GDM1 (cell line): ENCODE measurements at places on chromosomes 2 and 18.

GRCh38 chr2:151833984-151834383 is 5.8 kb upstream of the ARL5A start:
- DNase-seq, result no peak

GRCh38 chr2:133475610-133476009 is 92.7 kb downstream of the NCKAP5 start:
- no peak for DNase-seq

- DNase-seq, result peak; percentile 75
These were observed 1.9 kb downstream of the PTMA start for GRCh38 chr2:231709981-231710798.

GRCh38 chr18:55250768-55251173 is 291.5 kb upstream of the CCDC68 start:
- DNase-seq, result no peak

DNA sequence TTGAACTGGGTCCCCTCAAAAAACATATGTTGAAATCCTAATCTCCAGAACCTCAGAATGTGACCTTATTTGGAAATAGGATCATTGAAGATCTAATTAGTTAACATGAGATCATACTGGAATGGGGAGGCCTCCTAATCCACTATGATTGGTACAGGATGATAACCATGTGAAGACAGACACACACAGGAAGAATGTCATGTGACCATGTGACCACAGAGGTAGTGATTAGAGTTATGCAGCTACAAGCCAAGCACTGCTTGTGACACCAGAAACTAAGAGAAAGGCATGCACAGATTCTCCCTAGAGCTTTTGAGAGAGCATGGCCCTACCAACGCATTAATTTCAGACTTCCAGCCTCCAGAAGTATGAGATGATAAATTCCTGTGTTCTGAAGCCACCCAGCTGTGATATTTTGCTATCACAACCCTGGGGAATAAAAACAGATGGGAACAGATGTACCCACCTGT is 47.0 kb upstream of the TGIF1 start:
- no peak for DNase-seq

- no peak for DNase-seq
These were observed 42.9 kb downstream of the MREG start for GRCh38 chr2:215970425-215970824.

DNA sequence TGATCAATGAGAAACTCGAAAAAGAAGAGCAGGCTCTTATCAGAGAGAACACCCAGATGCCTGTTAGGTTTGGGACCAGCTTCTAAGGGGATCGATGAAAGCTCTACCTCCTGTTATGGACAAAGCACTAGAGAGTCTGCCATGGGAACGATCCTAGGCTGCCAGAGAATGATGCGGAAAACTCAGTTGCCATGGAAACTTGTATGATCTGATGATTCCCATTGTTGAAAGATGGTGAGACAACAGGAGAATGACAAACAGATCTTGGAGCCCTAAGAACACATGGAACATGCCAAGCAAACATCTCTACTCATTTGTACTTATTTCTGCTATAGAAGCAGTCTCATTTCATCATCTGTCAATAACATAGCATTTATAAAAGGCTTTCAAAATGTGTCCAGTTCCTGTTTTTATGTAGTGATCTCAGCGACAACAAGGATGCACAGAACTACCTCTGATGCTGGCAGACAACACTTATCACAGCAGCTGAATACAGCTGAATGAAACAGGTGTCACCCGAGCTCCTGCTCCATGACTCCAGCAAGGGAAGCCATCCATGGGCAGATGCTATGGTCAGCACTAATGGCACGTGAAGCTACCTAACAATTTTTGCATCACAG is 59.6 kb downstream of the NCKAP5 start:
- DNase-seq, result no peak

DNA sequence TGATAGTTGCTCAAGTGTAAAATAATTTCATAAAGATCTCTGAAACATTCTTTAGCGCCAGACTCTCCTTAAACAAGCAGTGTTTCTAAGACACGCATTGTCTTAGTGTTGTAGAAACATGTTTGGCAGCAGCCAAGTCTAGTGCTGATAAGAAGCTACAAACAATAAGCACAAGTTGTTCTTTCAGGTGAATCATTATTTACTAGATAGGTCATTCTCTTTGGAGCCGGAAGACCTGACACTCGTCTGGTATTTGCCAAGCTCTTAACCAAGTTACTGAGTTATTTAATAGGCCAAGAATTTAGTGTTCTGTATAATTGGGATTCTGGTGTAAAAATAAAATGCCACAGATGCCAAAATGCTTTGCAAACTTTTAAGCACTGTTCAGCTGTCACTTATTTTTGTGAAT is 852.1 kb downstream of the CPS1 start:
- DNase-seq, result no peak

- DNase-seq, result peak; percentile 24
These were observed 272.0 kb downstream of the TGIF1 start for GRCh38 chr18:3721771-3722648.

DNA sequence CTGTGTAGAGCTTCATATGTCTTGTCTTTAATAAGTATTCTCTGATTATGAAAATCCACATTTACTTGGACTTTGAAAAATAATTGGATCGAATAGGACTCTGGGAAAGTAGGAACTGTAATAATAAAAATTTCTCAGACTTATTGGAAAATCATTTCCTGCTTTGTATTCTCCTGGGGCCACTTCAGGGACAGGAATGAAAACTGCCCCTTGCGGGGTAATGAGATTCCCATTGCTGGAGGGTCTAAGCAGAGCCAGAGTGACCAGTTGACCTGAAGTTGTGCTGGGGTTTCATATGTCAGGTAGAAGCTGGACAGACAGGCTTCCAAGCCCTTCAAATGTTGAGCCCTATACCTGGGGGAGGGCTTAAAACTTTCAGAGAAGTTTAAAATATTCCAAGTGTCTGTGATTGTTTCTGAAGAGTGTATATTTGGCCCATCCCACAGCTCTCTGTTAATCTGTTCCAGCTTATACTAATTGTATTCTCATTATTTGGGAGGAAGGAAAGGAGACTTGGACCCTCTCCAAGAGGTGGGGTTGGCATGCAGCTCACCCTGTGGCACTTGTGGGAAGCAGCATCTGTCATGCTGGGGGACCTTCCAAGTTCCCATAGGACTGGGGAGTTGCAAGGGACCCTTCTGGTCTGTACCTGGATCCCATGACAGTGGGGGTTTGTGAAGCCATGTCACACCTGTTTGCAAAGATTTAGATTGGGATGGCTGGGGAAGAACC is 268.7 kb upstream of the ATP5MC3 start:
- DNase-seq, result no peak

- DNase-seq, result no peak
These were observed 138.8 kb downstream of the BCL11A start for GRCh38 chr2:60414495-60415138.

GRCh38 chr2:68738906-68739594 is 4.4 kb downstream of the ARHGAP25 start:
- no peak for DNase-seq

DNA sequence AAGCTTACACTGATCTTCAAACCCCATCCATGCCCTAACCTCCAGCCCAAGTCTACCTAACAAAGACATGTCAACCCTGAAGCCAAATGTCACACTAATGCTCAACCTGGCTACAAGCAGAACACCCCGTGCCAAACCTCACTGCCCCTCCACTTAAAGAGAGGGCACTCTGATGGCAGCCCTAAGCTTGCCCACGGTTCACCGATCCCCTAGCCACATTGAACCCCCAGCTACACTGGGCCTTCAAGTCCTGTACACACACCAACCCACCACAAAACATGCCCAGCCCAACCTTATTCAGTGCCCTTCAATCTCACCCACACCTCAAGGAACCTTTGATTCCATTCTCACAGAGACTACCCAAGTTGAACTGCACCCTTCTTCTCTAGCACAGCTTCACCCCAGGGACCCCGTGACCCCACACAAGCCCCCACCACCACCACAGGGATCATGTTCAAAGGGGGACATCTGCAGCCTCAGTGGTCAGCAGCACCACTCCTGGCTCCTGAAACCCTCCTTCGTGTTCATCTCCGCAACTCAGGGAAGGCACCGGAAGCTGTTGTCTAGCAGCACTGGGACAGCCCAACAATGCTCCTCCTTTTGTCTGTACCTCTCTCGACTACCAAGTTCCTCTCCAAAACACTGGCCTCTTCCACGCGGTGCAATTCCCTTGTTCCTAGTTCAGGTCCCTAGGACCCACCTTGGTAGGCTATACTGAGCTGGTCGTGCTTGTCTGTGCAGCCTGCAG is 218.8 kb downstream of the CYP26B1 start:
- no peak for DNase-seq

- DNase-seq, result no peak
These were observed 125.8 kb upstream of the HNMT start for GRCh38 chr2:137838255-137839092.

DNA sequence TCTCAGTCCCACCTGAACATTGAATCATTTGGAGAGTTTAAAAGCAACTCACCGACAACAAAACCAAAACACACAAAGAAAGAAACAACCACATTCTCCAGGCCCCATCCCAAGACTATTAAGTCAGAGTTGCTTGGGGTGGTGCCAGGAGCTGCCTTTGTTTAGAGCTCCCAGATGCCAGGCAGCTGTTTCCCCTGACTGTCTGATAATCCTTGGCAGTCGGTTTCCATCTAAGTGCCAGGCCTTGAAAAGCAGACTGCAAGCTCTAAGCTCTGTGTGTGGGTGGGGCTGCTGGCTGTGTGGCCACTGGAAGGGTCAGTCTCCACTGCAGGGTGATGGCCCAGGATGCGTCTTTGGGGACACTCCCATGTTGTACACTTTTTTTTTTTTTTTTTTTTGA is 255.3 kb upstream of the AGAP1 start:
- no peak for DNase-seq

DNA sequence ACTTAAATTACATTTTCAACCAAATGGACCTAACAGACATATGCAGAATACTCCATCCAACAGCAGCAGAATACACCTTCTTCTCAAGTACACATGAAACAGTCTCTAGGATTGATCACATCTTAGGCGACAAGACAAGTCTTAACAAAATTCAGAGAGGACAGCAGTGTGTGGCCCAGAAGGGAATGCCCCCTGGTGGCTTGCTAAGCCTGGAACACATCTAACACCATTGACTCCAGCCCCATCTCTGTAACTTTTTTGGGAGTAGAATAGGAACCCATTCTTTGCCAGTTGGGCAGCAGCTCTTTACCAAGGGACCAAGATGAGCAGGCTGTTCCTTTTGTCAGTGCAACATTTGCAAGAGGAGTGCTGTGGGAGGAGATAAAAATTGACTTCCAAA is 249.9 kb downstream of the PLCL1 start:
- DNase-seq, result no peak

DNA sequence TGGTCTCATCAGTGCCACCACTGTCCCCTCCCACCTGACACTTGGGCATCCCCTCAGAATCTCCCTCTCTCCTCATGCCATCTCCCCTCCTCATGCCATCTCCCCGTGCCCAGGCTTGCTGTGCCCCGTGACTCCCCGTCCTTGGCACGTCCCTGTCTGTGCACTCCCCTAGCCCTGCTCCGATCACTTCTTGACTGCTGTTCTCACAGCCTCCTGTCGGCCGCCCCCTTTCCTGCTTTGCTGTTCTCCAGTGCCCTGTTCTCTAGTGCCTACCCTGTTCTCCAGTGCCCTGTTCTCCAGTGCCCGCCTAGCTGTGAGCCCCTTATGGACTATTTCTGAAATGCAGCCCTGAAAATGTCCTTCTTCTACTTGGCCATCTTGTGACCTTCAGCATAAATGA is 253.8 kb downstream of the ALPK2 start:
- DNase-seq, result no peak

- no peak for DNase-seq
These were observed 45.1 kb upstream of the RAB27B start for GRCh38 chr18:54783139-54783538.

DNA sequence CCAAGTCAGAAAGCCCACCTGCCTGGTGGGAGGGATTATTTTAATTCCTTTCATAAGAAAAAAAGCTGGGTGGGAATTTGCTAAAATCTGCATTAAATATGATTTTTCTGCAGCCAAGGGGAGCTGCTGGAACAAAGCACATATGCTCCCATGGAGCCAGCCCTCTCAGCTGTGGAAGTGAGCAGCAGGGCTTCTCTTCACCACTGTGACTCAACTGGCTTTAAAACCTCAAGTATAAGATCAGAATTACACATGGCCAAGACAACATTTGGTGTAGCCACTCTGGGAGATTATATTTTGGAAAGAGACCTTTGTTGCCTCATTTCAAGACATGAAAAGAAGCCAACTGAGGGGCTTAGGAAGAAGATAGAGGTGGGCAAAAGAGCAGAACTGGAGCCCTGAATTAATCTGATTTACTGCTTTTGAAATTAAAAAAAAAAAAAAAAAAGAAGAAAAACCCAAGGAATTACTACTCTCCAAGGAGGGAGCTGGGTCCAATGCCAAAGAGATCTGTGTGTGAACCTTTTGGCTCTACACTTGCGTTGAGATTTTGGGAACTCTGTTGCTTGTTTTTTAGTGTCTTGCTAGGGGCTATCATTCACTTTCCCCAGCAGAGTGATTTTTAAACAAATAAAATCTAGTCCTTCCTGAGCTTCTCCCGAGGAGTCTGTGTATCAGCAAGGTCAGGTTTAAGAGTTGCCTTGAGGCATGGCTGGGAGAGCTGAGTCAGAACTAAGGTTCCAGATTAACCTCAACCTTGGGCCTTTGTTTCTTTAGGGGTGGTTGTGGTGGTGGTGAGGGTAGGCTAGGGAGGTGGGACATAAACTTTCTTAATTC is 6.0 kb downstream of the LHCGR start:
- no peak for DNase-seq

DNA sequence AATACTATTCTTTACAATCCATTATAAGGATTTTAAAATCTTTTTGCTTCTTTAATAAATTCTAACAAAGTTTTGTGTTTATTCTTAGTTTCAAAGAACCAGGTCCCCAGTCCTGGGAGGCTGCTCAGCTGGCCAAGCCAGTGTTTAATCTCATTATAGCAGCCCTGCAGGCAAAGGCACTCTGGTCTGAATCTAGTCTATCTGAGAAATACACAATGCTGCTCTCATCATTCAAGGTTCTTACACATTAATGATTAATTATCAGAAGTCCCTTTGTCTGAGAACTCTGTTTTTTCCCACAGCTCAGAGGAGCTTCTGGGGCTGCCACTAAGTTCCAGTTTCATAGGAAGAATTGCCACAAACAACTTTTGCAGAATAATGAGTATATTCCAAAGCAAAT is 27.7 kb downstream of the KCTD18 start:
- DNase-seq, result no peak

DNA sequence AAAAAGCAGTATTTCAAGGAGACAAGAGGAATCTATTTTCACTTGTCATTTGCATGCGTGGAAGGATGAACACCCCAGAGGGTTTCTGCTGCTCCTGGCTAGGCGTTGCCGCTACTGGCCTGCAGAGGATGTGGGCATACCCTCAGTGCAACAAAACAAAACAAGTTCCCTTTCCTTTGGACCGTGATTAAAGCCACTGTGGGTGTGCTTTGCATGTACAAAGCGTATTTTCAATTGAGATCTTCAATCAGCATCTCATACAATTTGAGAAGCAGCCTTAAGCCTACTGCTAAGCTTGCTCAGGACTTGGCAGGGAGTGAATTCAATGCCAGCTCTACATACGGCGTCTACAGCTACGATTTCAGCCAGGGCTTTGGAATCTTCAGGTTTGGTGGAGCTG is 298.4 kb downstream of the LPIN1 start:
- DNase-seq, result no peak

GRCh38 chr18:50161597-50162205 is 33.2 kb downstream of the MYO5B start:
- no peak for DNase-seq
